ENCODE measurements at places on chromosomes 2 and 18.

- ATAC-seq, result no peak
Measured at GRCh38 chr2:200211643-200212042, 94.8 kb upstream of the SPATS2L start.

DNA sequence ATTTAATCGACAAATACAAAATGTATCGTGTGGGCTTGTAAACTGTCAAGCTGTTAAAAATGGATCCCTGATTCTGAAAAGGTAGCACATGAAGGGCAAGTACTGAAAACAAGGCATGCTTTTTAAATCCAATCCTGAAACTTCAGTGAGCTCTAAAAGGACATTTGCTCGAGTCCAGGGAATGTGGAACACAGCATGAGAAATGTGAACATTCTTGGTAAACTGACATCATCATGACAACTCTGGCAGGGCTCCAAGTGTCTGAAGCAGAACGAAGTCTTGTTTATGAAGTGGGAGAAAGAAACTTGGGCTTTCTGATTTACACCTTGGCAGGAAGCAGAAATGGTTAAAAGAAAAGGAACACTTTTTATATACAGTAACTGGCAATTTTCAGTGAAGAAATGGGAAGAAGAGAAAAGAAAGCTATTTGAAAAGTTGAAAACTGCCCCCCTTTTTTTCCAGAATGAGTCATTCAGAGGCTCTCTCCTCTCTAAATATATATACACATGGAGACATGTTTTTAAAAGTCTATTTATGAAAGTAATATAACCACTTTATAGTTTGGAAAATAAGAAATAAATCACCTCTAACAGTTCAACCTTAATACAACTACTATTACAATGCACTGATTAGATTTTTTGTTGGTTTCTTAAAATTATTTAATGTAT, 120.8 kb downstream of the GAREM1 start:
- peak; percentile 82 for ATAC-seq

DNA sequence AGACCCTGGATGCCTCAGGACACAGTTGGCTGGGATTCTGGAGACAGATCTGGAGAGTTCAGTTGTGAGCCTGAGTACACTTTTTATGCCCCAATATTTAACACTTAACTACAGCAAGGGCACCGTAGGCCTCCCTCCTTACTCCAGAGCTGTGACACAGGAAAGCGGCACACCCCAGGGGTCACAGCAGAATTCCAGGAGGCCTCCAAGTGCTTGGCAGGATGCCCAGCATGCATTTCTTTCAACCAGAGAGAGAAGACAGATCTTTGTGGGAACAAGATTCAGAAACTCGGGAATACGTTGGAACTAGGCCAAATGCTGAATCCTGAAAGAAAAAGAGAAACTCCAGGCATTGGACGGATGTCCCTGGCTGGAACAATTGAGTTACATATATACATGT, 199.2 kb upstream of the NT5C1B start:
- ATAC-seq, result no peak

- ATAC-seq, result no peak
Measured at GRCh38 chr2:136116813-136117390, 1.0 kb downstream of the CXCR4 start.

- ATAC-seq, result peak; percentile 65
Measured at GRCh38 chr18:5518899-5519371, 24.9 kb downstream of the EPB41L3 start.

GRCh38 chr2:37635504-37636380, 35.7 kb downstream of the CDC42EP3 start:
- ATAC-seq, result peak; percentile 62

DNA sequence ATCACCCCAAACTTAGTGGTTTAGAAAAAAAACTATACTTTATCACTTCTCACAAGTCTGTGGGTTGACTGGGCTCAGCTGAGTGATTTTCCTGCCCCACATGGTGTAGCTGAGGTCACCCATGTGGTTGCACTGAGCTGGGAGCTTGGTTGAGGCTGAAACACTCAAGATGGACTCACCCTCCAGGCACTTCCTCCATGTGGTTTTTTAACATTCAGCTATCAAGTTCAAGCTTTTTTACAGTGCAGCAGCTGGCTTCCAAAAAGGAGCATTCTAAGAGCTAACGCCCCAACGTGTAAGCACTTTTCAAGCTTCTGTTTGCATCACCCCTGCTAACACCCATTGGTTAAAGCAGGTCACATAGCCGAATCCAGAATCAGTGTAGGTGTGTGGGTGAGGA, 105.9 kb upstream of the CREB1 start:
- ATAC-seq, result no peak

DNA sequence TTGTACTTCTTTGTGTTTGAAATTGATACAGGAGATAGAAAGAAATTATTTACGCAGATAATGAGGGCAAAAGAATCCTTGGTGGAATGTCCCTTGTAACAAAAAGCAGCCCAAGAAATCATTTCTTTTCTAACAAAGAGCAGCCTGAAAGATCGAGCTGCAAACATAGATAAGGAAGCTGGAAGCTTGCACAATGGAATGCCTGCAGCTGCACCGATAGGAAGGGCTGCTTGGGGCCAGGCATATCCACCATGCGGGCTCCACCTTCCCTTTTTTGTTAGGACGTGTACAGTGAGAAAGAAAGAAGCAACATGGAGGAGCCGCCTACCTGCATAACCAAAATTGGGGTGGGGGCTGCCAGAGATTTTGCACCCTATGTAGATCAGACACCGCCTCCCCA, 568.7 kb downstream of the METTL4 start:
- no peak for ATAC-seq

DNA sequence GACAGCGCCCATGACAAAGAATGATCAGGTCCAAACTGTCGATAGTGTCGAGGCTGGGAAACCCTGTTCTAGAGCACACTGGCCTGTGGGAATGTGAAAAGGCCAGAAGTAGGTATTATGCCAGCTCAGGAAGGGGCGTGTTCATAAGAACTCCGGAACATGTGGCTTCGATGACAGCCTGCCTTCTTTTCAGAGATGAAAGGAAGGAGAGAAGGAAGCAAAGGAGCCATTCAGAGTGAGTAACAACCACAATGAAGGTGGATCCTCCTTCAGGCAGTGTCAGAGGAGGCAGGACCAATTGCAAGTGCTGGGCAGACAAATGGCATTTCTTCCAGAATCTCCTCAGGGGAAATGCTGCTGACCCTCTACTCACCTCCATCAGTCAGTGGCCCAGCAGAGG, 58.5 kb downstream of the NCKAP5 start:
- ATAC-seq, result no peak

- ATAC-seq, result peak; percentile 8
Measured at GRCh38 chr2:209424199-209424701, 403 bp downstream of the MAP2 start.

- ATAC-seq, result no peak
Measured at GRCh38 chr18:56409736-56410135, 228.7 kb downstream of the TXNL1 start.

- ATAC-seq, result no peak
Measured at GRCh38 chr2:58047373-58047935, 848 bp downstream of the VRK2 start.

DNA sequence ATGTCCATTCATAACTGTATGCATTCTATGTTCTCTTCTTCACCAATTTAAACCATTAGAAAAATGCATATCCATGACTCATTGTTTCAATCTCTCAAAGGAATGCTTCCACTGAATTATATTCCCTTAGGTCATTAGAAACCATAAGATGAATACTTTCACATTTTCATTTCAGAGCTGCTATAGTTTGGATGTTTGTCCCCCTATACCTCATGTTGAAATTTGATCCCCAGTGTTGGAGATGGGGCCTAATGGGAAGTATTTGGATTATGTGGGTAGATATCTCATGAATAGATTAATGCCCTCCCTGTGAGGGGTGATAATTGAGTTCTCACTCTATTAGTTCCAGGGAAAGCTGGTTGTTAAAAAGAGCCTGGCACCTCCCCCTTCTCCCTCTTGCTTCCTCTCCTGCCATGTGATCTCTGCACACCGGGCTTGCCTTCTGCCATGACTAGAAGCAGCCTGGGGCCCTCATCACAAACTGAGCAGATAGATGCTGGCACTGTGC, 35.7 kb downstream of the THUMPD2 start:
- ATAC-seq, result no peak

GRCh38 chr2:241773511-241774418, 2.9 kb upstream of the GAL3ST2 start:
- no peak for ATAC-seq

- ATAC-seq, result no peak
Measured at GRCh38 chr2:47819834-47820233, 36.9 kb downstream of the MSH6 start.

- ATAC-seq, result no peak
Measured at GRCh38 chr2:74511104-74511989, 2.9 kb upstream of the TLX2 start.

GRCh38 chr2:216015722-216016464, 2.5 kb upstream of the MREG start:
- no peak for ATAC-seq

DNA sequence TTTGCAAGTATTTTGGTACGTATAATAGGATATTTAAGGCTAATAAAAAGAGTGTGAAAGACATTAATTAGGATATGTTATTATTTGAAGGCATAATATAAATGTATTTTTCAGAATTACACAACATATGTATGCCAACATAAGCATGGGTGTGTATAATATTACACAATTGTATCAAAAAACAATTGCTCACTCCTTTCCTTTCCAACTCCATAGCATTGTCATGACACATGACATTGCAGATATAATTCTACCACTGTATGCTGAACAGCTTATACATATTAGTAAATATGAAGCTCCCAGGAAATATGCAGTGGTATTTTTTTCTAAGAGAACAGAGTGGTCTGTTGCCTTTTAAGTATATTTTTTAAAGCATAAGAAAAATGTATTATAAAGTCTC, 593.1 kb downstream of the TMX3 start:
- ATAC-seq, result no peak

DNA sequence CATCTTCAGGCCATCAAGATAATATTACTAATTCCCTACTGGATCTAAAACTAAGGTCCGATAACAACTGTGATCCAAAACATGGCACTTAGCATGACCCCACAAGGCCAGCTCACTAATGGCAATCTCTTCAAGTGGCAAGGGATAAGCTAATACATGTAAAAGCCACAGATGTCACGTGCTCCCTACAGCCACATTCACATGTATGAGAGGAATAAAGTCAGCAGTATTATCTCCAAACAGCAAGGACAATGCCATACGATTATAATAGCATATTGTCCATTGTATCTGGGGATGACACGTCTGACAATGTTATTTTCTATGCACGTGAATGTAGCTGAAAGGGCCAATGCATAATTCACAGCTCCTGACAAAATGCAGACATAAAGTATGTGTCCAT, 56.0 kb downstream of the KLF7 start:
- ATAC-seq, result no peak

DNA sequence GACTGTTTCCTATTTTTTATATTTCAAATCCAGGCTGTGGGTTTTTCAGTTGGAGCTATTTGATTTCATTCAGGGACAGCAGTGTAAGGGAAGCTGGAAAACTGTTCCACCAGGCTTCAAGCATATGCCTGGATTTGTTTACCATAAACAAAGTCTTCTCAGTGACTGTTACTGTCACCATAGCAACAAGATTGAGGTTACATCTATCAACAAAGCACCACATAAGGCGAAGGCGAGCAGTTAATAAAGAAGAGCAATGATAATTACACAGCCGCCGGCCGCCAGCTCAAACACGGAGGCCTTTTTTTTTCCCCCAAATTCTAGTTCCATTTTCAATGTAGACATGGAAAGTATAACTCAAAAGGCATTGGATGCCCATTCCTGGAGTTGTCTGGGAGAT, 553.7 kb upstream of the SYT4 start:
- no peak for ATAC-seq

- ATAC-seq, result no peak
Measured at GRCh38 chr2:50785816-50786215, 246.1 kb downstream of the NRXN1 start.

DNA sequence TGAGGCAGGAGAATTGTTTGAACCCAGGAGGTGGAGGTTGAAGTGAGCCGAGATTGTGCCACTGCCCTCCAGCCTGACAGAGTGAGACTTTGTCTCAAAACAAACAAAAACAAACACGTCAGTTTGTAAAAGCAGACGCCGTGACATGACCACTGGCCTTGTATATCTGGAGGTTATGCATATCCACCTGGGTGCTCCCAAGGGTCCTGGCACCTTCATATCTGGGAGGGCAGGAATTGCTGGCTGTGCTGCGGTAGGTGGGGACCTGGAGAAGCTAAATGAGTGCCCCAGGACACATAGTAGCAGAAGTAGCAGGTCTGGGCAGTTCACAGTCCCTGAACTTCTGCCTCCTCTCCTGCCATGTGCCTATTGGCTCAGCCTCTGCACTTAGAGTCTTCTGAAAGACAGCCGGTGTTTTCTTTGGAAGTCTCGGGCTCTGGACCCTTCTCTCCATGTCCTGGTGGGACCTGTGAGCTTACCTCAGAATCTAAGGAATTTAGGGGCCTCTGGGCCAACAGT, 30.9 kb upstream of the IL1R2 start:
- no peak for ATAC-seq

DNA sequence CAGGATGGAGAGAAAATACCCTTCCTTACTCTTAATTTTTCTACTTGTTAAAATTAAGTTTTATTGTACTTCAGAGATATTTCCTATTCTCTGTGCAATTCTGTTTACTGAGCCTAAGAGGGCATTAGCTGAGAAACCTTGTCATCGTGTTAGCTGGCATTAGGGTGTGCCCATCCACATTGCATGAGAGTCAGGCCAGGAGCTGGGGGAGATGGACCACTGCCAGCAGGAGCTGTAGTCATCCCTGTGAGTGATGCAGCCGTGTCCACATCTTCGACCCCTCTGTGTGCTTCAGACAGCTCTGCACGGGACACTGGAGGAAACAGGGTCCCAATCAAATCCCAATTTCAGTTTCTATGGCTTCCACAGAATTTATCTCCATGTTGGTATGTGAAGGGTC, 34.2 kb downstream of the ABCA12 start:
- no peak for ATAC-seq

GRCh38 chr2:20674974-20675679, 8.2 kb downstream of the GDF7 start:
- peak; percentile 52 for ATAC-seq

- ATAC-seq, result no peak
Measured at GRCh38 chr18:47490882-47491281, 239.4 kb upstream of the SKOR2 start.

Measured in gastroesophageal sphincter (tissue), 4 donors.